D341Med (cell line): ENCODE measurements at places on chromosomes 7 and 10.

- DNase-seq = no peak
Observed at GRCh38 chr7:51066405-51066882, 250.2 kb downstream of the COBL start.

- DNase-seq = no peak
Observed at GRCh38 chr10:5343561-5343960, 21.2 kb upstream of the UCN3 start.

DNA sequence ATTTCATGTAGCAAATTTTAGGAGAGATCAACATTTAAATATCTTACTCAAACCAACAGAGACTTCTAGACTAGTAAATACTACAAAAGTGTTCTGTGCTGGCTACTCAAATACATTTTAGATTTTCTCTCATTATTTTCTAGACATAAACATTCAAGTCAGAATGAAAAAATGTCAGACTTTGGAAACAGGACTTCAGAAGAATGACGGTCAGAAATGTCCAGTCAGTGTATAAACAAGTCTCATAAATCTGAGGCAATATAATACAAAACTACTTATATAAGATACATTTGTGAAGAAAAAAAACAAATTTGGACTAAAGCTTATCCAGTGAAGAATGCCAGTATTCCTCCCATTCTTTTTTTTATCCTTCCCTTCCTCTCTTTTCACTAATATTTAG lies 25.9 kb downstream of the RNLS start:
- DNase-seq = no peak

DNA sequence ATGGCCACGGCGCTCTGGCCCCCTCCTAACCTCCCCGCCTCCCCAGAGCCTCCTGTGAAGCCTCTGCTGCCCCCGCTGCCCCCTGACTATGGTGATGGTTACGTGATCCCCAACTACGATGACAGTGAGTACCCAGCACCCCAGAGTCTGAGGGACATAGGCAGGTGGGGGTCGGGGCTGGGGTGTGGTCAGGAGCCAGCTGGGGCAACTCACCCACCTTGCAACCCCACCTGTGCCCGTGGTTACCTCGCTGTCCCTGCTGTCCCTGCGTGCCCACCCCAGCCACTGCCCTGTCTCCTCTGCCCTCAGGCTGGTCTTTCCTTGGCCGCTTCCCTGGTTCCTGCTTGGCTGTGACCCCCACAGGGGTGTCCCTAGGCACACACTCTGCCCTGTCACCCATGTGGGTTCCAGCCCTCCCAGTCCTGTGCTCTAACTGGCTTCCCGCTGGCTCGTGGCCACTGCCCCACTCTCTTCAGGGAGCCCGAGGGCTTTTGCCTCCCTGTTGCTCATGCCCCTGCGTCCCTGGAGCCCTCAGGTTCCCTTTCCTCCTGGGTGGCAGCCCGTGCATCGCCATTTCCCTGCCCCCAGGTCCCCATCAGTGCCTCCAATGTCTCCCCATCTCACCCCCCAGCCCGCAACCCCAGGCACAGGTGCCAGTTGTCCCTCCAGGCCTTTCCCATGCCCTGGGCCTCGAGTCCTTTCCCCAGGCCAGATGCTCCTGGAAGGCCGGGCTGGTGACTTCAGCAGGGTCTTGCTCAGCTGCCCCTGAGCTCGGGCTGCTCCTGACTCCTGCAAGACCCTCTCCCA lies 4.0 kb downstream of the AEBP1 start:
- no peak for DNase-seq

GRCh38 chr7:71752171-71752935 lies 620.4 kb downstream of the GALNT17 start:
- DNase-seq = peak; percentile 95

GRCh38 chr7:137981668-137982067 lies 20.2 kb downstream of the CREB3L2 start:
- no peak for DNase-seq

- no peak for DNase-seq
Observed at GRCh38 chr7:92002720-92003119, 62.1 kb downstream of the AKAP9 start.

- DNase-seq = peak; percentile 16
Observed at GRCh38 chr10:90319188-90319914, 538.5 kb downstream of the HTR7 start.

DNA sequence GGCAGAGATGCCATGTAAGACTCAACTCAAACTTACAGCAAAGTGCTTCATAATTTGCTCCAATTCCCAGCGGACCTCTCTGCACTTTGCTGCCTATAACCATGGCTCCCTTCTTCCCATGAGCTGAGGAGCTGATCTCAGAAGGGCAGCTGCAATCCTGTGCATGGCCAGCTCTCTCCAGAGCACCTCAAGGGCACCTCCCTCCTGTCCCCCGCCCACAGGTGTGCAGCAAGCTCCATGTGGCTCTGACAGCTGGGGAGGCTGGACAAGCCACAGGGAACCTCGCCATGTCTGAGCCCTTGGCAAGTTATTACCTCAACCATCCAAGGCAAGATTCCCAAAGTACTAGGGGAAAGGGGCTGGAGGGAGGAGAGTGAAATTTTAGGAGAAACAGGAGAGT lies 61.1 kb upstream of the DDC start:
- DNase-seq = peak; percentile 18

DNA sequence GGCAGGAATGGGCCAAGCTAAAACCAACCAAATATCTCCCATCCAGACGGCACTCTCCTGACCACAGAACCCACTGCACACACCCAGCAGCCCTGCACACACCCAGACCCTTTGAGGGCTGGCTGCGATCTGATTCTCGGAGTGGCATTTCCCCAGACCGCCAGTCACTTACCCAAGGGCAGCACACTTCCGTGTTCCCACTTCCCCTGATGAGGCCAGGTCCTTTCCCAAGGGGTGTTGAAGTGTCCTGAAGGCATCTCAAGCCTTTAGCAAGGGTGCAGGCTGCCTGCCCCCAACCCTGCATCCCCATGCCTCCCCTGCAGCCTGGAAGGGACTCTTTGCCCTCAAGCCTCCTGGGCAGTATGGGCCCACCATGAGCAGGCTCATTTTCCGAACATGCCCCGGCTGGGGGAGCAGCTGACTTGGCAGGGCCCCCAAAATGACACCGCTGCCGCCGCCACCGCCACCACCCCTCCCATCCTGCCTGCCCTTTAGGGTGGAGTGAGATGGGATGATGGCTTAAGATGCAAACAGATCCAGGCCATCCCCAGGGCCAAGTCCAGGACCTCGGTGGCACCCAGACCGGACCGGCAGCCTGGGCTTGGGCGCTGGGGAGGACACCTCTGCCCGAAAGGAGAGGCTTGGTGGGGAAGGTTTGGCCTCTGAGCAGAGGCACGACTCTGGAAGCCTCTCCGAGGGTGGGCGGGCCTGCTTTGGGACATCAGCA lies 159.8 kb downstream of the NRF1 start:
- DNase-seq = no peak

DNA sequence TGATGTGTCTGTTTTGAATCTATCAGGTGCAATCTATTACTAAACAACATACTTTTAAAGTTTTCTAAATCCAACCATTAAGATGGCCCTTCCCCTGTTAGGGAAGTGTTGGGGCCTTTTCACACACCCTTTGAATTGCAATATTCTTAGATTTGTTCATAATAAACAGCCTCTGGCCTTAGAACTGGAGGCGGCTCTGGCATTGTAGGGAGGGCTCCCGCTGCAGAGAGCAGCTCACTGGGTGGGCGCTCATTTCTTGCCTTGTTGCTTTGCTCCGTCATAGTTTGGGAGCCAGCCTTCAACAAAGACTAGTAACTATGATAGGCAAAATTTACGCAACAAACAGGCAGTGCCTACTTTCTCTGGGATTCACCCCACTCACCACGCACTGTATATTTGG lies 4.2 kb upstream of the HOXA10 start:
- no peak for DNase-seq

- DNase-seq = no peak
Observed at GRCh38 chr7:50304911-50305582, 531 bp downstream of the IKZF1 start.

DNA sequence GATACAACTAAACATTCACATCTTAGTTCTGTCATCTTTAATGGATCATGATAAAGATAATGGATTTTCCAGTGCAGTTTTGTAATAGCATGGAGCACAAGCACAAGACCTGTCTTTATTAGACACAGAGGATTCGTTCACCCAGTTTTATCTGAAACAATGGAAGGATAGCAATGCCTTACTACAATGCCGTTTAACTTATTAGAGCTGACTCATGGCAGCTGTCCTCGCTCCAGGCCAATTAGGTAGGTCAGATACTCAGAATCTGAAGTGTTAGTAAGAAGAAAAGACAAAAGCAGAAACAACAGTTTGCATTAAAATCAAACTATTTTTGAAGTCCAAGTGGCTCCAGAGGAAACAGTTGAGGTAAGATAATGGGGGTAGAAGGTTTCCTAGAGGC lies 12.8 kb downstream of the OR13A1 start:
- no peak for DNase-seq

DNA sequence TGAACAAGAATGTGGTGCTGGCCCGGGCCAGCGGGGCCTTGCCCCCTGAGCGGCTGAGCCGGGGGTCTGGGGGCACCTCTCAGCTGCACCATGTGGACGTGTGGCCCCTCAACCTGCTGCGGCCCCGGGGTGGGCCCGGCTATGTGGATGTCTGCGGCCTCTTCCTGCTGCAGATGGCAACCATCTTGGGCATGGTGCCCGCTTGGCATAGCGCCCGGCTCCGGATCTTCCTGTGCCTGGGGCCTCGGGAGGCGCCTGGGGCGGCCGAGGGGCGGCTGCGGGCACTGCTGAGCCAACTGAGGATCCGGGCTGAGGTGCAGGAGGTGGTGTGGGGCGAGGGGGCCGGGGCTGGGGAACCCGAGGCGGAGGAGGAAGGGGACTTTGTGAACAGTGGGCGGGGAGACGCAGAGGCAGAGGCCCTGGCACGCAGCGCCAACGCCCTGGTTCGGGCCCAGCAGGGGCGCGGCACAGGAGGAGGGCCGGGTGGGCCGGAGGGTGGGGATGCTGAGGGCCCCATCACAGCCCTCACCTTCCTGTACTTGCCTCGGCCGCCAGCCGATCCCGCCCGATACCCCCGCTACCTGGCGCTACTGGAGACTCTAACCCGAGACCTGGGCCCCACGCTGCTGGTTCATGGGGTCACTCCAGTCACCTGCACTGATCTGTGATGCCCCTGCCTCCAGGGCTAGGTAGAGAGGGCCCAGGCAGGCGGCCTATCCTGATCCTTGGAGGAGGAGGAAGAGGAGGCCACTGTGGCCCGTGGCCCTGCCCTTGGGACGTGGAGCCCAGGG lies 1.1 kb upstream of the TRIP6 start:
- no peak for DNase-seq

- DNase-seq = no peak
Observed at GRCh38 chr10:804787-805619, 115.5 kb upstream of the DIP2C start.

DNA sequence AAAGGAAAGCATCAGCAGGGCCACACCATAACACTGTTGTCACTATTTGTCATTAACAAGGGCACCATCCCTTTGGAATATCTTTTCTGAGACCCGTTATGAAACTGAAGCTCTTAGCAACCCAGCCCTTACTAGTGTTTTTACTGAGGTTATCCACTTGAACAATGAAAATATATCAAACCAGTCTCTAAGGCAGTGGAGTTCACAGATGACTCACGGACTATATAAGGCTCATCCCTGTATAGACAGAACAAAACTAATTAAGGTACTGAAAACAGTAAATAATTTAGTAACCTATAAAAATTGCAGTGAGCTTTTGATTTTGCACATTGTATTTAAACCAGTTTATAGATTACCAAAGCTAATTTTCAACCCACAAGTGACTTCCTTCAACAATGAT lies 196.0 kb downstream of the ELAPOR2 start:
- no peak for DNase-seq

DNA sequence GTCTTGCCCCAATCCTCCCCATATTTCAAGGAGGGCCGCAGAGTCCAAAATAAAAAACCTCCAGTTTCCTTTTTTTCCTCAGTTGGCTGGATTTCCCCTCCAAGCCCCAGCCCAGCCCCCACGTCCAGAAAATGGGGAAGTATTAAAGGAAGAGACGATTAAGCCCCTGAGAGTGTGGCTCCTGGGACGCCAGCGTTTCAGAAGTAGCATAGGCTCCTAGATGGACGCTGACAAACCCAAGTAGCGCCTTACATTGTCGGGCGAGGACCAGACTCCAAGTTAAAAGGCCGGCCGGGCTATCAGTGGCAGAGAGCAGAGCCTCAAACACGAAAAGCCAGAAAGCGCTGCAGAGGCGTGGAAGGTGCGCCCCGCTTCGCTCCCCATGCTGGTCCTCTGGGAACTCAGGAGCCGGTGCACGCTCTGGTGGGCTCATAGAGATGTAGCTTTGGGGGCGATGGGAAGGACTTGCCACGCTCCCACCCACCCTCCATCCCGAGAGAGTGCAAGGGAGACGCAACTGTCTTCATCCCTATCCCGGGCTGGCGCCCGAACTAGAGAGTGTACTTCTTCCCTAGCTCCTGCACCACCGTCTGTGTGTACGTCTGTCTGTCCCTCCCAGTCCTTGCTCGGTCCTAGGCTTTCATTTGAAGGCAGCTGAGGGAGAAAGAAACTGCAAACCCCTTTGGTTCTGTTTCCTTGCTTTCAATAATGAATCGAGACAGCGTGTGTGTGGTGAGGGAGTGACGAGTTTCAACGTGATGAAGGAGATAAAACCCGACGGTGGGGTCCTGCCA lies 6.3 kb upstream of the EMX2 start:
- no peak for DNase-seq

DNA sequence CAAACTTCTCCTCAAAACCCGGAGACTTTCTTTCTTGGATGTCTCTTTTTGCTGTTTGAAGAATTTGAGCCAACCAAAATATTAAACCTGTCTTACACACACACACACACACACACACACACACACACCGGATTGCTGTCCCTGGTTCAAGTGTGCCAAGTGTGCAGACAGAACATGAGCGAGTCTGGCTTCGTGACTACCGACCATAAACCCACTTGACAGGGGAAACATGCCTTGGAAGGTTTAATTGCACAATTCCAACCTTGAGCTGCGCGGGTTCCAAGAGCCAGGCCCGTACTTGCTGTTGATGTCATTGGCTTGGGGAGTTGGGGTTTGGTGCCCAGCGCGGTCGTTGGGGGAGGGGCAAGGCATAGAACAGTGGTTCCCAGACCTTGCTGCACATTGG lies 1.7 kb downstream of the EGFR start:
- DNase-seq = no peak

GRCh38 chr7:67866054-67866453 lies 869.4 kb downstream of the TYW1 start:
- no peak for DNase-seq

DNA sequence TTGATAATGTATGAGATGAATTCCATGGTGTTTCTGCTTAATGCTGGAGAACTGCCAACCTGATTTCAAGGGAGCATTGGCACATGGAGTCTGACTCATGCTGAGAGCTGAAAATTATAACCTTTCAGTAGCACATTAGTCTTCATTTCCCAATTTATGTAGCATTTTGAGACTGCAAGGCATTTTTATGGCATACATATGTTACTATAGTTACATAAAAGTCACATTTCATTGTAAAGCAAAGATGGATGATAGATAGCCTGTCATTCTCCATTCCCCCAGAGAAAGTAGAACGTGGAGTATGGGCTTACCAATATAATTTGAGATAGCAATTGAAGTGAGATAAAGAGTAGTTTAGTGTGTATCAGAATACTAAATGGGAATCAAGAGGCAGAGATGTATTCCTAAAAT lies 103.1 kb downstream of the SLC16A9 start:
- DNase-seq = no peak
